ENCODE measurements at places on chromosomes 3 and 15.

DNA sequence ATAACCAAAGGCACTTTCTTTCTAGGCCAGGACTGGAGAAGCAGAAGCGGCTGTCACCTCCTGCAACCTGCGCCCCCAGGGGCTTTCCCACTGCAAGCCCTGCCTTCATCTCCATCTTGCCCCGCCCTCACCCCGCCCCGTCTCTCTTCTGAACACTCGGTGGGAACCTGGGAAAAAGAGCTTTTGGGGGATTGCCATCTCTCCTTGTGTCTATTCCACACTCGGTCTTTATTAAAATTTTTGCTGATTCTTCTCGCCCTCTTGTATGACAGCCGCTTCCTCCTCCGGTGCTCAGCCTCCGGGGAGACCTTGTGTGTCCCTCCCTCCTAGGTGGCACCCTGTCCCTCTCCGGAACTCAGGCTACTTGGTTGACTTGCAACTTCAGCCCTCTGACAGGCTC, 41.9 kb upstream of the SPESP1 start:
- DNase-seq = no peak

GRCh38 chr3:50575372-50575771, 6.0 kb downstream of the HEMK1 start:
- DNase-seq = no peak

GRCh38 chr3:173703771-173704170, 306.2 kb downstream of the NLGN1 start:
- DNase-seq = peak; percentile 98

DNA sequence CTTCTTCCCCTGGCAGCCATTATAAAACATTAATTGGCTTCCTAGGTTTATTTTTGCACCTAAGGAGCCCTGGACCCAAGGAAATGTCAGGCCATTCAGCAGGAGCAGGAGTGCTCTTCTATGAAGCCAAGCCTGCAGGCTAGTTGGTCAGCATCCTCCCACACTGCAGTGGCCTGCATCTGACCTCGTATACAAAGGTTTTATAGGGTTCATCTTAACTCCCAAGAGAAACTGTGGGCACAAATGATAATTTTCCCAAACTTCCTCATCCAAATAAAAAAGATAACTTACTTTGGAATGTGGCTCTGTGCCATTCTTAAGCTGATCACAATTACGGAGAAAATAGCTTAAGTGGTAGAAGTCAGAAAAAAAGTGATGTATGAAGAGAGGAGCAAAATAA, 19.4 kb downstream of the PLSCR1 start:
- no peak for DNase-seq

DNA sequence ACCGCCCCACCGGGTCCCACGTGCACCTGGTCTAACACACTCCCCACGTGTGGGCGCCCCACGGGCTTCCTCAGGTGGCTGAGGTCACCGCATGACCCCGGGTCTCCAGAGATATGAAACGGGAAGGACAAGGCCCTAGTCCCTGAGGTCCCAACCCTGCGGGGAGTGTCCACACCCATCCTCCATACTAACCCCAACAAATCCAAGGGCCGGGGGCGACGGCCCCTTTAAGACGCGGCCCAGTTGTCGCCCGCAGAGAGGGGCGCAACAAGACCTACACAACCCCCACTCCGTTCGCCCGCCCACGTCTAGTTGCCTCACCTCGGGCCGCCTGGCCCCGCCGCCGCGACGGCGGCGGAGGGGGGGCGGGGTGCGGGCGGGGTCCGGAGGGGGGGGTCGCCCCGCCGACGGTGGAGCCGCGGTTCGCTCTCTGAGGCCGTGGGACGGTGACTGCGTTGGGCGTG, 396 bp downstream of the INO80 start:
- DNase-seq = no peak

DNA sequence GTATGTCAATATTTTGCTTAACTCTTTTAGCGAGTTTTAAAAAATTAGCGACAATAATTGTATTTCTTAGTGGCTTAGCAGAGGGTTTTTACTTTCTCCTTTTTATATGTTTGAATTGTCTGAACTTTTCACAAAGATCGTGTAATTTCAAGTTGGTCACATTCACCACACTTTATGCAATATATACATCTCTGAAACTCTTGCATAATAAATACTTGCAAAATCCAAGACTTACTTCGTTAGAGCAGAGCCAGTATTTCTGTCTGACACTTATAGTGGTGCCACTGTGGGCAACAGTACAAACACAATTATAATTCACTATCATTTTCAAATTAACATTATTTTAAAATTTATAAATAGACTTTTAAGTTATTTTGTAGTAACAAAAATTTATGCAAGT, 62.0 kb downstream of the SUCNR1 start:
- no peak for DNase-seq

GRCh38 chr15:58957101-58957973, 23.9 kb upstream of the SLTM start:
- peak; percentile 47 for DNase-seq

- no peak for DNase-seq
Observed at GRCh38 chr15:71505962-71506361, 304.4 kb upstream of the NR2E3 start.

- DNase-seq = no peak
Observed at GRCh38 chr3:196440041-196440537, 7.9 kb upstream of the UBXN7 start.

GRCh38 chr15:88512078-88512477, 34.4 kb downstream of the DET1 start:
- no peak for DNase-seq

- DNase-seq = no peak
Observed at GRCh38 chr15:88467935-88468528, 524 bp downstream of the MRPS11 start.

DNA sequence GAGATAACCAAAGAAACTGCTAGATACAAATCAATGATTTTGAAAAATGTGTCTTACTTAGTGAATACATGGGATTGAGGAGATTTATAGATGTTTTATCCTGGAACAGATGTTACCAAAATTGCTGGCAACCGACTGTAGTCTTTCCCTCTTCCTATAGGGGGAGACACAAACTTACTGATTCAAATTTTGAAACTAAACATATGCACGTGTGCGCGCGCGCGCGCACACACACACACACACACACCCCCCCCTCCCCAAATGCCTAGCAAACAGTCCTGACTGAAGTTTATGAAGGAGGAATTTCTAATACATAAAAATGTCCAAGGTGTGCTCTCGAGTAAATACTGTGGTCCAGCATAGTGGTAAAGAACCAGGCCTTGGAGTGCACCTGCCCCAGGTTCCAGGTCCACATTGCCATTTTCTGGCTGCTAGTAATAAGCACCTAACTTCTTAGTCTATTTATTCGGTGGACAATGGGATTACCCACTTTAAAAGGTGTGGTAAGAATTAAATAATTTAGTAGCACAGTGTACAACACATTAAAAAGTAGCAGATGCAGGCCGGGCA, 18.5 kb upstream of the C3orf62 start:
- no peak for DNase-seq

DNA sequence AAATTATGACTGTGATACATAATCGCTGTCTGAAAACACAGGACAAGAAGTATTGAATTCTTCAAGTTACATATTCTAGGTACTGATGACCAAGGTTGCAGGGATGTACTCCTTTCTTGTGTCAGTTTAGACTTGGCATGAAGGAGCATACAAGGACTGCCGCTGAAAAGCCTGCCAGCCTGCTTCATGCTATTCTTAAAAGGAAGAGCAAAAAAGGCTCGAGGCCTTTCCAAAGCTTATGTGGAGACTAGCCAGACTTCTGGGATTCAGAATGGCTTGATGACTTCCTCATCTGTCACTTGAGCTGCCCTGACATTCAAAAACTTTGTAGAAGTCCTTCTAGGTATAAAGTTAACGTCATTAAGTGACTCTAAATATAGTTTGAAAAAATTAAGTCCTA, 92.0 kb downstream of the CADM2 start:
- no peak for DNase-seq

- DNase-seq = no peak
Observed at GRCh38 chr3:146138902-146139301, 22.1 kb downstream of the PLOD2 start.

DNA sequence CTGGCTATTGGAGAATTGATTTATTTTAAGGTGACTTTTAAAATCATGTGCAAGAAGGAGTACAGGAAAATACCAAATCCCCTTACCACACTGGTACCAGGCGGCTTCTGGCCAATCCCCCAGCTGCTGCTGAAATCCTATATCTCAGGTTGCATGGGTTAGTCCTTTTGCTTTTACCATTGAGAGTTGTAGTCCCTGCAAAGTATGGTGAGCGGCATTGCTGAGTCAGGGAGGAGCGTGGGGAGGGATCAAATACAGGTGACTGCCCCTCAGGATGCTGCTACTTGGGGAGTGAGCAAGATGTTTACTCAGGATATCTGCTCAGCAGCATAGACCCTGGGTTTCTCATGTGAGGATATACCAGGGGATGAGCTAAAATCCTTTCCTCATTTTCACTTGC, 131.9 kb upstream of the STAC start:
- no peak for DNase-seq

- DNase-seq = no peak
Observed at GRCh38 chr15:28955993-28956421, 70.2 kb downstream of the APBA2 start.

GRCh38 chr15:52028431-52029093, 9.5 kb downstream of the MAPK6 start:
- no peak for DNase-seq

GRCh38 chr3:183591881-183592521, 36.5 kb upstream of the KLHL6 start:
- DNase-seq = no peak

DNA sequence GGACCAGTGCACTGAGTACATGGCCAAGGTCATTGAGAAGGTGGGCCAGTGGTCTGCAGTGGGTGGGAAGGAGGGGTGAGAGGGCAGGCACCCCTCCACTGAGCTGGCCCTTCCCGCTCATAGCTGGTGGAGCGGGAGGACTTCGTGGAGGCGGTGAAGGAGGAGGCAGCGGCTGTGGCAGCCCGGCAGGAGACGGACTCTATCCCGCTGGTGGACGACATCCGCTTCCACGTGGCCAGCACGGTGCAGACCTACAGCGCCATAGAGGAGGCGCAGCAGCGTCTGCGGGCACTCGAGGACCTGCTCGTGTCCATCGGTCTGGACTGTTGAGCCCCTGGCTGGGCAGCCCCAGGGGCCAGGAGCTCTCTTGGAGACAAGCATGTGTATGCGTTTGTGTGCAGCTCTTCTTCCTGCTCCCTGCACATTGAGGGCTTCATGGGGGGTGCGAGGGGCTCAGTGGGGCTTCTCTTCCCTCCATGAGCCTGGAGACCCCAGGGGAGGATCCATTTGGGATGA, 7.5 kb downstream of the ABTB1 start:
- DNase-seq = no peak

- no peak for DNase-seq
Observed at GRCh38 chr3:123053107-123053506, 13.7 kb upstream of the PDIA5 start.

- no peak for DNase-seq
Observed at GRCh38 chr3:122774564-122774963, 19.1 kb downstream of the HSPBAP1 start.

DNA sequence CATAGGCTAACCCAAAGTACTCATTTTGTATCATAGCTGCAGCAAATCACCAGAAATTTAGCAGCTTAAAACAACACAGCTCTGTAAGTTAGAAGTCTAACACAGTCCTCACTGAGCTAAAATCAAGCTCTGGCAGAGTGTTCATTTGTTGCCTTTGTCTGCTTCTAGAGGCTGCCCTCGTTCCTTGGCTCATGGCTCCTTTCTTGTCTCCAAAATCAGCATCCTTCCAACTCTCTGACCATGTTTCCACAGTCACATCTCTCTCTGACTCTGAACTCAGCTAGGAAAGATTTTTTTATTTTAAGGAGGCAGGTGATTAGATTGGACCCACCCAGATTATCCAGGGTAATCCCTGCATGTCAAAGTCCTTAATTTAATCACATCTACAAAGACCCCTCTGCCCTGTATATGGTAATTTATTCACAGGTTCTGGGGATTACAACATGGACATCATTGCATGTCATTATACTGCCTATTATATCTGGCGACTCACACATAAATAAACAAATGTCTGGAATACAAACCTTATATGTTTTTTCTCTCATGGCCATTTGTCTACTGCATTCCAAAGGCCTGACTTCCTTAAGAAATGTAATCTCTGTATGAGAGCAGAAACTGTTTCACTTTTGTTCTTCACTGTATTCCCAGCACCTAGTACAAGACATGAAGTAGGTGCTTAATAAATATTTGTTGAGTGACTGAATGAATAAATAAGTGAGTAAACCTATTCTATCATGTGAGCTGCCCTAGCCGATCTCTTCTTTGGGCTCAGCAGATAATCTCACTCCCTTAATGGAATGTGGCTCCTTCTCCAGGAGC, 15.1 kb upstream of the UACA start:
- no peak for DNase-seq

- no peak for DNase-seq
Observed at GRCh38 chr3:58371754-58372153, 39.1 kb downstream of the PXK start.

DNA sequence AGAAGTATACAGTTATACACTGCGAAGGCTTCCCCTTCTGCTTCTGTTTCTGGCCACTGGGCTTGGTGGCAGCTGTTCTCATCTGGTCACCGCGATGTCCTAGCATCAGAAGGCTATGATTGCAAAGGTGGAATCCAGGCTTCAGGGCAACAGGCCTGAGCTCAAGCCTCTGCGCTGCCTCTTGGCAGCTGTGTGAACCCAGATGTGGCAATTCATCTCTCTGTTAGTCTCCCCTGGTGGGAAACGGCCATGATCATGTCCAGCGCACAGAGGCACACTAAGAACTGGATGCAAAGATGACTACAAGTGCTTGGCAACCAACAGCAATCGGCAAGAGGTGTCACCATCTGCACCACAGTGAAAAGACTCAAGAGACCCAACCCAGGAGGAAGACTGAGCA, 78.9 kb downstream of the PCSK6 start:
- DNase-seq = no peak

DNA sequence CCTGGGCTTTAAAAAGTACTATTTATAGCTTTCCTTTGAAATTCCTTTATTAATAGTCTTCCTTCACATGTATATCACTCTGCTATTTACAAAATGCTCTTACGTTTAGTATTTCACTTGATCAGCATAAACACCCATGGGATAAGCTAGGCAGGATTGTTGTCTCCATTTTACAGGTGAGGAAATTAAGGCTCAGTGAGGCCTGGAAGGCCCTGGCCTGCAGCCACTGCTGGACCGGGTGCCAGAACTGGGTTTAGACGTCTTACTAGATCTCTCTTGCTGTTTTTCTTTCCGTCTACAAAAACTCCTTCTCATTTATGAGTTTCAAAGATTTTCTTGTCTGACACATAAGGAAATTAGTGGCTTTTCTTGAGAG, 236.4 kb downstream of the LPP start:
- DNase-seq = no peak

DNA sequence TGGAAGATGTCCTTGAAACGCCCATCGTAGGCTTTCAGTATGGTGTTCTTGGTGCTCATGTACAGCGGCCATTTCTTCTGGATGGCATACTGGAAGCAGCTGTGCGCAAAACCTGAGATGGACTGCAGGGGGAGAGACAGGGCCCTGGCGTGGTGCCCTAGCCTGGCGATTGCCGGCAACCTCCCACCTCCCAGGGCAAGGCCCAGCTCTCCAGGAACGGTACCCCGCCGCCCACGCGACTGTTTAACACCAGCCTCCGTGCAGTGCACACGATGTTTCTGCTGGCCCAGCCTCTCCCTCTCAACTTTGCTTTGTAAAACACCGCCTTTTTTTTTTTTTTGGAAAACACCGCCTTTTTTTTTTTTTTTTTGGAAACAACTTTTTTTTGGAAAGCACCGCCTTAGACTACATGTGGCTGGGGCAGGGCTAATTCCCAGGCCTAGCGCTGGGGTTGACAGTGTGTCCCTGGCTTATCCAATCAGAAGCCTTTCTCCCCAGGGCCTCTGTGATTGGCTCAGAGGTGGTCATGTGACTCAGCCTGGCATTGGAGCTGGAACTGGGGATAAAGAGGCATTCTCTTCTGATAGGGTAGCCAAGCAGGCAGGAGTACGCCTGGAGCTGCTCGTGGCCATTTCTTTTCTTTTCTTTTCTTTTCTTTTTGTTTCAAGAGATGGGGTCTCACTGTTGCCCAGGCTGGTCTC, 14.7 kb downstream of the IDH2 start:
- DNase-seq = no peak
